8988T (cell line): ENCODE measurements at places on chromosomes 16 and 17.

DNA sequence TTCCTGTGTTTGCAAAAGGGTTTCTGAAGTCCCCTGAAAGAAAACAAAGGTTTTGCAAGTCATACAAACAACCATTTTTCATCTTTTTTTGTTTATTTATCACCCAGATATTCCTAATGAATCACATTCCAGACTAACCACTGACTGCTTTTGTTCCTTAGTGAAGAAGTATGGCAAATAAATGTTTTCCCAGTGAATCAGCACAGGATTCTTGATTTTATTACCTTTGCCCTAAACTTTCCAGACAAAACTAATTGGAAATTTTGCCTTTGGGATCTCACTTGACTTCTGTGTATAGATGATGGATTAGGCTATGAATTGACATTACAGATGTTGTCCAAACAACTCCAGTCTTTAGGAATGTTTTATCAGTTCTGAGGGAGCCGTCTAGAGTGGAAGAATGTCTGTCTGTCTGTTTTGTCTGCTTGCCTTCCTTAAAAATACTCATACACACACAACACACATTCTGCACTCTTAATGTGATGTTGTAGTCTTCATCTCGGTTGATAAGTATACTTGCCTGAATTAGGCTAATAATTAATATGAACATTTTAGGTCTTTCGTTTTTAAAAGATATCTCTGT is 48.9 kb downstream of the VMP1 start:
- DNase-seq, result no peak

- DNase-seq, result no peak
Observed at GRCh38 chr16:56848029-56848936, 16.7 kb upstream of the SLC12A3 start.

DNA sequence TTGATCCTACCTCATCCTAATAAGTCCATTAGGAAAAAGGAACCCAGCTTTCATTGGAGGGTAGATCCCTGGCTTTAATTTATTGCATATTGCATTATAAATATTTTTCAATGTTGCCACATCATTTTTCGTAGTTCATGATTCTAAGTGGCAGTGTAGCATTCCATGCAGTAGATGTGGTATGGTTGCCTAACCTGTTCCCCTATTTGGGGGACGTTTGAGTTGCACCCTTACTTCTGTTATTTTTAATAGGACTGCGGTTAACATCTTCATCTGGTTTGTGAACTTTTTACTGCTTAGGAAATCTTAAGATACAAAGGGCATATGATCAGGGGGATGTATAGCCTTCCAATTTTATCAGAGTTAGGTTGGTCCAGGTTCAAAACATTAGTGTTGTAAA is 5.4 kb downstream of the SCPEP1 start:
- no peak for DNase-seq

DNA sequence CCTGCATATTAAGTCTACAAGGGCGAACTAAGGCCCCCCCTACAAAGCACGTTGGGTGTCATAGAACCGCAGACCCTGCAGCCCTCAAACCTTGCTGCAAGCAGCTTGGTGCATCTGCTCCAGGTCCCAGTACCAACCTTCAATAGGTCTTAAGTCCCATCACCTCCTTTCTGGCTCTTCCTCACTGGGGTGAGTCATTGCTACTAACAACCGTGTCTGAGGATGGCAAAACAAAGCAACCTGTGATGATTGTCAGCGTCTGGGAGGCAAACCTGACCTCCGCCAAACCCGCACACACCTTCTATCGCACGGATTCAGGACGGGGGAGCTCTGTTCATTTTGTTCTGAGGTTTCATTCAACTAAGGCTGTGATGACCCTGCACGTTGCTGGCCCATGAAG is 138.9 kb downstream of the SLC39A11 start:
- DNase-seq, result no peak

GRCh38 chr16:66115373-66115772 is 251.1 kb upstream of the CDH5 start:
- no peak for DNase-seq

DNA sequence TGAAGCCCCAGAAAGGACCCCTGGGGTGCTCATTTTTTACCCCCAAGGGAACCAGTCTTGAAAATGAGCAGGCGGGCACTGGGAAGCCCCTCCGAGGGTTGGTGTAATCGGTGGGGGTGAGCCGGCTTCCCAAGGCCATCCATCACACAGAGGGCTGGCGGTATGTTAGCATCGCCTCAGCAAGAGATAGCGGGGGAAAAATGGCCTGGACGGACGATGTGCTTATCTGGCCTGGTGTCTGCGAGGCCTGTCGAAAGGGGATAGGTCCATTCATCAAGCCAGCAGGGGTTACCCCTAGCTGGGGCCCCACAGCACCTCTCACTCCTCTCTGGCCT is 188.9 kb downstream of the IRF8 start:
- DNase-seq, result no peak

- DNase-seq, result no peak
Observed at GRCh38 chr17:41071606-41072360, 6.1 kb upstream of the KRTAP2-4 start.

DNA sequence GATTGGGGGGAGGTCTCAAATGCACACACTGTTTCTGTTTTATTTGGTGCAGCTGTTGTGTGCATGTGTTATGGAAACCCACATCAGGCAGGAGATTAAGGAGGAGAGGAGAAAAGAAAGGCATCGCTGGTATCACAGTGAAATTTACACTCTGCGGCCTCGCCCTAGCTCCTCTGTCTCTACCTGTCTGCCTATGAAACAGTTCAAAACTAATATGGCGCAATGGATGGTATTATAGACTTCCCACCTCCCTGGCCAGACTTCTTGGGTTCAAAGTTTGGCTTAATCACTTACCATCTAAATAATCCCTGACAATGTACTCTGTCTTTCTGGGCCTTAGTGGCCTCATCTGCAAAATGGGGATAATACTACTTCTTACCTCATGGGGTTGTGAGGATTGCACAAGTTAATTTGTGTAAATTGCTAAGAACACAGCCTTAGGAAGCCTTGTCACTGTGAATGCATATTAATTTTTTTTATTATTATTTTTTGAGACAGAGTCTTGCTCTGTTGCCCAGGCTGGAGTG is 1.4 kb upstream of the ABCC1 start:
- DNase-seq, result no peak

GRCh38 chr16:10827691-10828341 is 9.2 kb upstream of the TVP23A start:
- DNase-seq, result no peak

DNA sequence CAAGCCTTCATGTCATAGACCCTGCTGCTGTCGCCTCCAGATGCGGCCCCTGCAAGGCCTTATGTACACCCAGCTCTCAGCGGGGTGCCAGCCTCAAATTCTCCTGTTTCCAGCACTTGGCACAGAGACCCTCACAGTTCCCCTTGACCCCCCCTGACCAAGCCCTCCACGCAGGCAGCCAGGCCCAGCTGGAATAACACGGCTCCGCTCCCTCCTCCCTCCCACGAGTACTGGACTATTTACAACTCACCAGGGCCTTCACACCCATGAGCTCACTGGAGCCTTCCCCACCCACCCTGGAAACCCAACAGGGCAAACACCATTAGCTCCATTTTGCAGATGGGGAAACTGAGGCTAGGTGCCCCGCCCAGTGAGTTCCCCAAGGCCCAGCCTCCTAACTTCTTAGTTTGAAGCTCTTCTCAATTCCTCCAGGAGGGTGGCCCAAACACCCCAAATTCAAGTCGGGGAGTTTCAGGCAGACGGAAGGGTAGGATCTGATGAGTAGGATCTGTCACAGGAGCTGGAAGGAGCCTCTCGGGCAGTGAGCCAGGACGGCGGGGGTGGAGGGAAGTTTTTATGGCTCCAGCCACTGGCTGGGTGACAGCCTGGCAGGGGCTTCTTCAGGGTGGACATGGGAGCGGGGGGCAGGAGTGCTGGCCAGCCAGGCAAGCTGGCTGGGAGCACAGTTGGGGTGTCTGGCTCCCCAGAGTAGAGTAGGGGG is 17.5 kb upstream of the DLX4 start:
- DNase-seq, result no peak

DNA sequence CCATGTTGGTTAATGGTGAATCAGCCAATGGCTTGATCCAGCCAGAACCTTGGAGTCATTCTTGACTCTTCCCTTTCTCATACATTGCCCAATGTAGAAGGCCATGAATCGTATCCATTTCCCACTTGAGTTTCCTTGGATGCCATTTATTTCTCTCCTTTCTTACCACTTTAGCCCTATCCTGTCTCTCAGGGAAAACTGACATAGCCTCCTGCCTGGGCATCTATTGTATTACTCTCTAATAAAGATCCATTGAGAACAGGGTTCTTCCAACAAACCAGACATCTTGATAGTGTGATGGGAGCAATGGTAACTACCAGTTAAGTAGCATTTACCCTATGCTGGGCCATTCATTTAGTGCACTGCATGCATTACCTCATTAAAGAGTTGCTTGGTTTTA is 104.2 kb upstream of the CDH11 start:
- DNase-seq, result no peak

- no peak for DNase-seq
Observed at GRCh38 chr16:78375055-78375679, 275.7 kb downstream of the WWOX start.

DNA sequence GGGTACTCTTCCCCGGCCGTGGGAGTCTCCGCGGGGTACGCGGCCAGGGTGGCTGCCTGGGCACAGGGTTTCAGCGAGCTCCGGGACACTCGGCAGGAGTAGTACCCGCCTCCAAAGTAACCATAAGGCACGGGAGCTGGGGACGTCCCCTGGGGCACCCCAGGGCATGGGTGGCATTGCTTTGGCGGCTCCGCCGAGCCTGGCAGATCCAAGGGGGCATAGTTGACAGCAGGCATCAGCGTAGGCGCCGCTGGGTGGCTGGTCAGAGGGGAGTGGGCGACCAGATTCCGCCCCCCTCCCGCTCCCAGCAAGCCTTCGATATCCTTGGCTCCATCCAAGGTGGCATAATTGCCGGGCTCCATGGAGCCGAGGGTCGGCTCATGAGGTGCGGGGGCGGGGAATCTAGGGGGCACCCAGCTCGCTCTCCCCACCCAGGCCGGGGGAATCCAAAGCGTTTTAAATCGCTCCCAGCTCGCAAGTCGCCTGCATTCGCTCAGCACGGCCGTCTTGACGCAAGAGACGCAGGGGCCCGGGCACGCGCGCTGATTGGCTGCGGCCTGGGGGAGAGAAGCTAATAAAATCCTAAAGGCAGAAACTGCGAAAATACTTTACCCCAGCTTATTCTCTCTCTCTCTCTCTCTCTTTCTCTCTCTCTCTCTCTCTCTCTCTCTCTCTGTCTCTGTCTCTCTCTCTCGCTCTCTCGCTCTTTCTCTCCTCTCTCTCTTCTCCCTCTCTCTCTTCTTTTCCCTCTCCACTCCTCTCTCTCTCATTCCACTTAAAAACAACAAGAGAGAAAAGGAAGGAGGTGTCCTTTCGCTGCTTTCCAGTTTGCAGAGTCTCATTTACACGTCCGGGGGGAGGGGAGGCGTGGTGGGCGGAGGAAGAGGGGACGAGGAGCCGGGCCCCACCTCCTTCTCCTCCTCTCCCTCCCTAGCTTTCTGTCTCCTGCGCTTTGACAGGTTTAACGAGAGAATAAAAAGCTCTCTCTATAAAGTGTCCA is at the start of gene HOXB13:
Gene HOXB13, minus strand, starts transcription at position 519 of the 1,000 bp plus-strand sequence. Its CDS starts 157 bp downstream, at position 362.
- DNase-seq, result no peak

DNA sequence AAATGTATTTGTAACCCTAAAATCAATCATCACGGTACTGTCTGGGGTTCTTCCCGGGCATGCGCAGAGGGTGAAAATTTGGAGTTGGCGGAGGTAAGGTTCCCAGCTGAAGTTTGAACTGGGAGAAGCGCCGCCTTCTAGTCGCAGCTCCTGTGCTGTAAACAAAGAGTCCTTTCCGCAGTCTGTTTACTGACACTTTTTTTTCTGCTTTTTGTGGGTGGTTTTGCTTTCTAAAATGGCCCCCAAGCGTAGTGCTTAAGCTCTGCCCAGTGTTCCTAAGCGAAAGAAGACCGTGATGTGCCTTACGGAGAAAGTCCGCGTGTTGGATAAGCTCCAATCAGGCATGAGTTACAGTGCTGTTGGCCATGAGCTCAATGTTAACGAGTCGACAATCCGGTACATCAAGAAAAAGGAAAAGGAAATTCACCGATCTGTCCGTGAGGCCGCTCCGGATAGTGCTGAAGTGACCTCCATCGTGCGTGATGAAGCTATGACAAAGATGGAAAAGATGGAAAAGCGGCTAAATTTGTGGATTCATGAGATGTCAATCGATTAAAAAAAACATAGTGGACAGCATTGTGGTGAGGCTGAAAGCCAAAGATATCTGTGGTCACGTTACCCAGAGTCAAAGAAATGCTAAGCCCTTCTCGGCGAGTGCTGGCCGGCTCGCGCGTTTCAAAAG is 570 bp upstream of the CFDP1 start:
- DNase-seq, result peak; percentile 51

DNA sequence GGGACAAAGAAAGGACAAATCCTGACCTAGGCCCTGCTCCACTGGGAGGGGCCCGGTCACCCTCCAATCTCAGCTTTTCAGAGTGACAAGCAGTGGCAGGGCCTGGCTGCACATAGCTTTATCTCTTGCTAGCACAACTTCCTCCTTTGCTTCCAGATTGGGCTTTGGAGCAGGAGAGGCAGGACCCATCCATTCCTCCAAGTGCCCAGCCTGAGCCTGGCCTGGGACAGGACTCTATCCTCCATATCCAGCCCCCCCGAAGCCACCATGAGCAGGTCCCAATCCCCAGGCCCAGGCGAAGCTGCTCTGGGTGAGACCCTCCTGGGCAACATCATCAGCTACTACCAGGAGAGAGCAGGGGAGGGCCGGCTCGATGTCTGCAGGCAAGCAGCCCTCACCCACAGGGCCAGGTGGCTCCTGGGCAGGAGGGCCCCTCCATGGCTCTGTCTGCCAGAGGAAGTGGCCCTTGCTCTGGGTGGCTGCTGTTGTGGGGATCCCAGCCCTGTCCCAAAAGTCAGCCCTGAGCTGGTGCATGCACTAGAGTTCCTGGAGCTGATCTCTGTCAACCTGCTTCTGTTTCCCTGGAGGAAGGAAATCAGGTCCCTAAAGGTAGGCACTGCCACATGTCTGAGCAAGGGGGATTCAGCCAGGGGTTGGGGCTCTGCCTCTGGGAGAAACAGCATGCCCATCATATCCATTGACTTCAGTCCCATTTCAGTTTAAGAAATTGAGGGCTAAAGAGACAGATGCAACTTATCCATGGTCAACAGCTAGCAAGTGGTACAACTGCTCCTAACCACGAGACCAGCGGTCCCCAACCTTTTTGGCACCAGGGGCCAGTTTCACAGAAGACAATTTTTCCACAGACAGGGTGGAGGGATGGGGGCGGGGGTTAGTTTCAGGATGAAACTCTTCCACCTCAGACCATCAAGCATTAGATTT is 58.9 kb downstream of the TK2 start:
- DNase-seq, result no peak

- DNase-seq, result no peak
Observed at GRCh38 chr17:67452681-67453554, 75.8 kb downstream of the PITPNC1 start.

- DNase-seq, result no peak
Observed at GRCh38 chr16:52555572-52555971, 8.6 kb upstream of the TOX3 start.
